Stimulated activated CD8-positive, alpha-beta memory T cell treated with anti-CD3 and anti-CD28 coated beads, Interleukin-7, amount 100 ng/mL, for 48 hours (primary cell): ENCODE measurements at places on chromosomes 3 and 15.

- no peak for DNase-seq
Observed at GRCh38 chr15:69498282-69498681, 45.7 kb downstream of the RPLP1 start.

DNA sequence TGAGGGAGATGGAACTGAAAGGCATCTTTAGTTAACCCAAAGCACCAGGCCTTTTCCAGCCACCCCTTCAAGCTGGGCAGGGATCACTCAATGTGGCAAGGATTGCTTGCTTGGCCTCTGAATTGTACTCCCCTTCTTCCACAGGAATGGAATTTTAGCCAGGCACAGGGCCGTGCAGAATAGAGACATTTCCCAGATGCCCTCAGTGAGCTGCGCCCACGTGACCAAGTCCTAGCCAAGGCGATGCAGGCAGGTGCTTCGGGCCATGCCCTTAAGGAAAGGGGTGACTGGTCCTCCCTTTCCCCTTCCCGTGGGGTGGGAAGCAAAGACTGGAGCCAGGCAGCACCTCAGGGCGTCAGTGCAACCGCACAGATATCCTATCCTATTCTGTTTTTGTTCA, 17.9 kb downstream of the GP9 start:
- DNase-seq: no peak

DNA sequence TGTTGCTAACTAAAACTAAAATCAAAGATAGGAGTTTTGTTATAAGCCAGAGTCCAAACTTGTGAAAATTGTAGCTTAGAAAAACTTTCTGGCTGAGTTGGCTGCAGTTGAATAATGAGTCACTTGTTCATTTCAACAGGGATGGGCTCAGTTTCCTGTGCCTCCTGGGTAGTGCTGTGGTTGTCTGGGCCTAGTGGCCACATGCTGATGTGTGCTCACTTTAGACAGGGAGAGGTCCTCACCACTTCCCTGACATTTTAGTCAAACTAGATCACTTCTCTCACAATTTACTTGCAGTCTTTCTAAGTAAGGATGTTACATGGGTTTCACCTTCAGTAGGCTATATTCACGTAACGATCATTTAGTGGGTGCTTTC, 6.3 kb upstream of the UBE2Q2 start:
- peak; percentile 54 for DNase-seq

DNA sequence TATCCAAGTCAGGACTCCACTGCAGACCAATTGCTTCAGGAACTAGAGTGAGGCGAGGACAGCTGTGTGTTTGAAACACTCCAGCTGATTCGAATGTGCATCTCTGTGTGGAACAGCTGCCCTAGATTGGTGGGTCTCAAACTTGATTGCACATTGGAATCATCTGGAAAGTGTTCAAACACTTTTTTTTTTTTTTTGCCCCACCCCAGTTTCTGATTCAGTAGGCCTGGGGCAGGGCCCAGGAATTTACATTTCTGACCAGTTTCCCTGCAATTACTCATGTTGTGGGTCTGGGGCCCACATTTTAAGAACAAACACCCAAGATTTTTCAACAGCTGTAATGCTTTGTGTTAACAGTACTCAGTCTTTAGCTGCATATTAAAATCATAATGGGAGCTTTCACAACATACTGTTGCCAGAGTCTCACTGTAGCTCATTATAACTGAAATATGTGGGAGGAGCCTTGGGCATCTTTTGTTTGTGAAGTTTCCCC, 156.6 kb downstream of the NR1D2 start:
- DNase-seq: no peak

- no peak for DNase-seq
Observed at GRCh38 chr3:130457671-130458070, 59.3 kb upstream of the COL6A6 start.

DNA sequence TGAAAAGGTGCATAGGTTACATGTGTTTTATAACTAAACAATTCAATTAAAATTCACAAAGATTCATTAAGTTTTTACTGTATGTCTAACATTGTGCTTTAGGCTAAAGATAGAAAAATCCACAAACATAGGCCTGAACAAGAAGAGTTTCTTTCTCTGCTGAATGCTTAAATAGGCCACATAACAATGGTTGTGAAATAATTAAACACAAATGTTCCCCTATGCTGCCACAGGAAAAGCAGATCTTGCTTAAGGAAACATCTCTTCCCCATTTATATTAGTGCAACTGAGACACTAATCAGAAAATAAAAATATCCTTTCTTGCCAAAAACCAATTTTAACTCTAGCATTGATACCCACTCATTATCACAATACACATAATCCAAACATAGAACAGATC, 725.4 kb upstream of the DPPA4 start:
- no peak for DNase-seq

DNA sequence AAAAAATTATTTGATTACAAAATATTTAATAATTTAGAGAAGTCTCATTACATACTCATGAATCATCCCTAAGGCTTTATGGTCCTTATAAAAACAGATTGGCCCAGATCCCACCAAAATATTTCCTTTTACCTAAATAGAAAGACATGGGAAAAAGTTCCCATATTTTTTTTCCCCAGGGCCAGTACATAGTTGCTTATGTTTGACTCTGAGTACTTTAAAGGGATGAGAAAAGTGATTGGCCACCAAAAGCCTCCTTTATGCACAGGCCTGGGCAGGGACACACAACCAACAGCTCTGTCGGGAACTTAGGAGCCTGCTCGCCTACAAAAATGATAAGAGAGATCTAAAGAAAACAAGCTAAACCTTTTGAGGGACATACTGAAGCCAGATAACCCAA, 22.3 kb downstream of the KCNAB1 start:
- no peak for DNase-seq

- no peak for DNase-seq
Observed at GRCh38 chr15:68578175-68578979, 416 bp upstream of the CORO2B start.

DNA sequence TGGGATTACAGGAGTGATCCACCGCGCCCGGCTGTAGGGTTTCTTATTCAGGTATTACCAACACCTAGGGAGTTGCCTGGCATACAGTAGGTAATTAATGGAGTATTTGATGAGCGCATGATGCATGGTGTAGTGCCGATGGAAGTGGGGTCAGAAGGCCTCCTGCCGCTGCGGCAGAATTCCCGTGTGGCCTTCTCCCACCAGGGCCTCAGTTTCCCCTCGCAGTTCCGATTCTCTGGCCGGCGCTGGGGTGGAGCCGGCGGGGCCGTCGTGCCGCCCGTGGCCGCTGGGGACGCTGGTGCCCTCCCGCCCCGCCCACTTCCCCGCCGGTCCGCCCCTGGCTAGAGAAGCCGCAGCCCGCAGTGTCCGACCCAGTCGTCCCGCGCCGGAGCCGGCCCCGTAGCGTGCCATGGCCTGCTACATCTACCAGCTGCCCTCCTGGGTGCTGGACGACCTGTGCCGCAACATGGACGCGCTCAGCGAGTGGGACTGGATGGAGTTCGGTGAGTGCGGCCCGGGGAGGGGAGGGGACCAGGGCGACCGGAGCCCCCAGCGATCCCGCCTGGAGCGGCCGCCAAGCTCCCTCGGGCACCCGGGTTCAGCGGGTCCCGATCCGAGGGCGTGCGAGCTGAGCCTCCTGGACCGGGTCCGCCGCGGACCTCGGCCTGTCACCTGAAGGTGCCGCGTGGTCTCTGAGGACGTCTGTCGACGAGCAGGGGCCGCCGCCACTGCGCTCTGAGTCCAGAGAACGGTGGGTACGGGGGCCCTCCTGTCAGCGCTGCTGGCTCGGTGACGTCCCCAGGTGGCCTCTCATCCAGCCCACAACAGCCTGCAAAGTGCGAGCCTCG, at the start of gene IRAK2:
IRAK2 (plus strand) TSS at position 374 of the 848 bp plus-strand sequence; CDS start at position 410, 36 bp downstream.
- no peak for DNase-seq

DNA sequence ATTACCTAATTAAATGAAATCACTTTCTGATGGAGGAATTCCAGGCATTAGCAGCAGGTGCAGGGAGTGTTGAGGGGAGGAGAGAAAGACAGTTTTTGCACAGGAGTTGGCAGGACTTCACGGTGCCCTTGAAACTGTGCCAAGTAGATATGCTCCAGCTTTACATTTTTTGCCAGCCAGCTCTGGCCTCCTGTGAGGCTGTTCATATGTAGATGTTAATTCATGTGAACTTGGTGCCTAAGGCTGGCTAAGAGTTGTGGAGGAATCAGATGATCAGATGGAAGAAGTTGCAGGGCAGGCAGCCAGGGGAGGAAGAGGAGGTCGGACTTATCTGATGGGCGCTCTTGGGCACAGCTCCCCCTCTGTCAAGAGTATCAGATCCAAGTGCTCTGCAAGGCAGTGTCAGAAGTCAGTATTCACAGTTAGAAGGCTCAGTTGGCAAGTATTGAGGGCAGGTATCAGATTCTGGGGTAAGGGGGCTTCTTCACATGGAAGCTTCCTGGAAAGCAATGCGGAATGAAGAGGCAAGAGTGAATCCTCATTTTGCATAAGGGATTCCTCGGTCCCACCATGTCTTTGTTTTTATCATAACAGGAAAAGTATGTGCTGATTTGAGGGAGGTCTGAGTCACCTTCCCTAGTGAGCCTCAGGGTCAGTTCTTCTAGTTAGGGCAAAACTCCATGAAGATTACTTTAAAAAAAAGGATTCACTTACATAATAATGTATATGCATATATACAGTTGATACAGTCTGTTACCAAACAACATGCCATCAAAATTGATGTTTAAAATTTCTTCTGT, 172.6 kb upstream of the UMPS start:
- no peak for DNase-seq
